ENCODE measurements at places on chromosomes 1 and 21.

DNA sequence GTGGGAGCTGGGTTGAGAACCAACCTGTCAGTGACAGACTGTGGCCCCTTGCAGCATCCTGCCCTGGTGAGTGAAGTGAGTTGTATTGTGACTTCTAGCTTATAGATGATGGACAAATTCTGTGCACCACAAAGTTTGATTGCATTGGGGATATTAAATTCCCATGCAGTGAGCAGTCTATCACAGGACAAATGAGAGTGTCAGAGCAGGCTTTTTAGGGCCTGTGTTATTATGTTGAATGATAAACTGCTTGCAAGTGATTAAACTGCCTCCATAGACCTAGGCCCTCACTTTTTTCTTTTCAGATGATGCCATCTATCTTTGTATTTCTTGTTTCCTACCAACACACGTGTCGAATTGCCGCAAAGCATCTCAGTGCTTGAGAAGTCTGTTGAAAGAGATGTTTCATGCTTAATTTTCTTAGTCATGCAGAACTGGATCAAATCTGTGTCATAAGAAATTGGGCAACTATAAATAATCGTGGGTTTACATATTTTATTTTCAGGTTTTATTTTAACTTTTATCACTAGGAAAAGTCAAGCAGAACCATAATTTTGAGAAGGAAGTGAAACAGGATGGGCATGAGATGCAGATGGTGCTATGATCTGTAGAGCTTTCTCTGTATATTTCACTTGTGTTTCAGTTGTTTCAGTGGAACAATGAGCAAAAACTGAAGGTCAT, 199.2 kb downstream of the S1PR1 start:
- DNase-seq, result no peak

- no peak for DNase-seq
Observed at GRCh38 chr1:6658359-6659060, 33.8 kb downstream of the THAP3 start.

GRCh38 chr21:36910581-36911307, 55.7 kb downstream of the HLCS start:
- DNase-seq, result no peak

- DNase-seq, result no peak
Observed at GRCh38 chr1:152858062-152858461, 1.7 kb upstream of the LCE7A start.

- peak; percentile 59 for DNase-seq
Observed at GRCh38 chr1:19344372-19344810, 32.3 kb downstream of the SLC66A1 start.

Measured in amygdala (tissue), 56 donors.